CD4-positive, alpha-beta T cell treated with Interleukin-15 for 4 hours (primary cell): ENCODE measurements at places on chromosomes 13 and 19.

DNA sequence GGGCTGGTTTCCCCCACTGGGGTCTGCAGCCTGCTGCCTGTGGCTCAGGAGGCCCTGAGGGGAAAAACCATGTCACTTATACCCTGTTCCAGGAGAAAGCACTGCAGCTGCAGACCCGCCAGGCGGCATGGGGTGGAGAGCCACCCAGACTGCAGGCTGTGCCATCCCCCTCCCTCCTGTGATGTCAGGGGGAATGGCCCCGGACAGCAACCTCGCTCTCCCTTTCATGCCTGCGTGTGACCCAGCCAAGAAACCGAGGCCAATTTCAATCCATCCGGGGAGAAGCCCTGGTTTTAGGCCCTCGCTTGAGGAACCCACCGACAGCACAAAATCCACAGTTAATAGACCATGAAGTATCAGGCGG is 37.2 kb upstream of the MATK start:
- no peak for DNase-seq

DNA sequence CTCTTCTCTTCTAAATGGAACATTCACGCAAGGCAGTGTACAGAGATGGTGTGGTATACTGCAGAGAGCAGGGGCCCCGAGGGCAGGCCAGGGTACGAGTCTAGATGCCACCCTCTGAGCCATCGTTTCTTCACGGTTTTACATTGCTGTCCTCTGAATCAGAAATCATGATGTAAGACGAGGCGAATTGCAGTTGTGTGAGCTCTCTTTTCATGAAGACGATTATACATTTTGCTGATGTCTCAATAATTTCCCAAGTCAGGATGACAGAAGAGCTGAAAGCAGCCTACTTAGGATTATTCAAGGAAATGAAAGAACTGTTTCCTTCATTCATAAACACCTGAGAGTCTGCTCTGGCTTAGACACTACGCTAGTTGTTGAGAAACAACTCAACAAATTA is 93.8 kb upstream of the RNF113B start:
- DNase-seq, result no peak

GRCh38 chr13:79709471-79709870 is 228.5 kb downstream of the NDFIP2 start:
- no peak for DNase-seq

DNA sequence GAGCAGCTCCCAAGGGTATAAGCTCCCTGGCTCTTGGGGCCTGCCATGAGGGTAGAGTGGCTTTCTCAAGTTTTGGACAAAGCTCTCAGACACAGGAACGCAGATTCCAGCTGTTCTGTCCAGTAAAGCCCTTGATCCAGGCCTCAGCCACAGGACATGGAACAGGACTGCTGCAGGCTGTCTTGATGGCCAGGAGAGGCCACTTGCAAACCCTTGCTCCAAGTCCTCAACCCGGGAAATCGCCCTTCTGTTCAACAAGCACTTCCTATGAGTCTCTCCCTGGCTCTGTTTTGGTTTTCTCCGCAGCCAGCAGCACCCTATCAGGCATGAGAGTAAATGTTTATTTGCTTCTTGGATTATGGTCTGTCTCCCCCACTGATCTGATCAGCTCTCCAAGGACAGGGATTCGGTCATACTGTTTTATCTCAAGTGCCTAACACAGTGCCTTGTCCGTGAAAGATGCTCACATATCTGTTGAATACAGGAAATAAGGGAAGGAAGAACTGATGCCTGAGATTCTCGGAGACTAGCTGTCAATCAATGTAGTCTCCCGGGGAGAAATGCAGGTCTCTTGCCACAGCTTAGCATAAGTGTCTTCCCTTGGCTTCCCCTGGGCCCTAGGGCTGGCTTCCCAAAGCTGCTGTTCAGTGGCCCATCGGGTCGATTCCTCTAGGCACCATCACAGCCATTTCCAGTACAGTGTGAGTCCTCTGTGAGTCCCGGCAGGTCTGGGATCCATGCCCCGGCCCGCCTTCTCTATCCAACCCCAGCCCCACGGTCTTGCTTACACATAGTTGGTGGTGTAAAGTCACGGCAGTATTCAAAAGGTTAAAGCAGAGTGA is 90.8 kb downstream of the TSHZ3 start:
- DNase-seq, result no peak

GRCh38 chr19:29526730-29527499 is 1.1 kb downstream of the VSTM2B start:
- no peak for DNase-seq

DNA sequence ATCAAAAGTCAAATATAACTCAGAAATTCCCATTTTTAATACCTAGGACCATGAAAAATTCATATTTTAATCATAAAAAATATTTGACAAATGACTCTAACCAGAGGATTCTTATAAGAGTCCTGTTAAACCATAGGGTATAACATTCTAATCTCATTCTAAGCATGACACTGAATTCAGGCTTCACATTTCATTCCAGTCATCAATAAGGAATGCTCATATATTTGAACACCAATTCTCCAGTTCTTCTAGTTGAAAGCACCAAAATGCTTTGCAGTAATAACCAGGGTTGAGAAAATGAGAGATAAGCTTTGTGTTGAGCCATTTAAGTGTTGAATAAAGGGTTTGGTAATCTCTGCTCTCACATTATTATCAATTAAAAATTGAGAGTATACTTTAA is 147.5 kb downstream of the VWA8 start:
- no peak for DNase-seq

DNA sequence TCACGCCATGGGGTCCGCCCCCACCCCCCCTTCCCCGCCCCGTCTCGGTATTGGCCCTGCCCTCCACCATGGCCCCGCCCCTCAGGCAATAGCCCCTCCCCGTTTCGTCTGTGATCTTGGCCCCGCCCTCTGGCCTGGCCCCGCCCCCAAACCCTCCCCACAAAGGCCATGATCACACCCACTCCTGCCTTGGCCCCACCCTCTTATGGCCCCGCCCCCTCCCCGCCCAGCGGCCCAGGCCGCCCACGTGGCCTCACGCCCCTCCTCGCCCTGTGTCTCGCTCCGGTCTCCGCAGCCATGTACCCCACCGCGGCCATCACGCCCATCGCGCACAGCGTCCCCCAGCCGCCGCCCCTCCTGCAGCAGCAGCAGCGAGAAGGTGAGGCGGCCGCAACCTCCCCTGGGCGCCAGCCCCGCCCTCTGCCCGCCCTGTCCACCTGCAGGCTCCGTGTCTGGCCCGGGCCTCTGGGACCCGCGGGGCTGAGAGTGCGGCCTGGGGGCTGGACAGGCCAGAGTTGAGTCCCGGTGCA is 61.3 kb downstream of the CELF5 start:
- no peak for DNase-seq
